Small intestine (tissue), 16 donors: ENCODE measurements at places on chromosomes 6 and 20.

DNA sequence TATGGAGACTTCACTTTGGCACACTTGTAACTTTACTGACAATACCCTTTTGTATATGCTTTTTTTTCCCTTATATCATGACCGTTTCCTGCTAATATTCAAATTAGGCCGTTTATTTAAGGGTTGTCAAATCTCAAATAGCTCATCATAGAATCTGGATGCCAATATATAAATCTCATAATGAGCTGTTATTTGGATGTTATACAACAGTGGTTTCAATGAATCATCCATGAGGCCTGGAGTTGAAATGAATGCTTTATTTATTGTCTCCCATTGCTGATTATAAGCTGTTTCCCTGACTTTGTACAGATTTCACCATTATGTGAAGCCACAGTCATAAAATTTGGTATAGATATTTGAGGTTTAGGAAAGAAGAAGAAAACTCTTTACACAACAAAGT is 256.1 kb downstream of the PLCB1 start:
- H3K36me3 ChIP-seq, result no peaks in the 10 kb centered on the region
- no peak overlapping the region for H3K27ac ChIP-seq
- no peaks in the 10 kb centered on the region for H3K4me1 ChIP-seq
- H3K4me3 ChIP-seq, result no peak overlapping the region

GRCh38 chr20:33019465-33020277 is 11.8 kb upstream of the BPIFB6 start:
- no peak overlapping the region for H3K4me3 ChIP-seq
- no peaks in the 10 kb centered on the region for H3K27me3 ChIP-seq
- no peak for DNase-seq
- H3K4me1 ChIP-seq, result no peaks in the 10 kb centered on the region
- no peak overlapping the region for H3K27ac ChIP-seq

DNA sequence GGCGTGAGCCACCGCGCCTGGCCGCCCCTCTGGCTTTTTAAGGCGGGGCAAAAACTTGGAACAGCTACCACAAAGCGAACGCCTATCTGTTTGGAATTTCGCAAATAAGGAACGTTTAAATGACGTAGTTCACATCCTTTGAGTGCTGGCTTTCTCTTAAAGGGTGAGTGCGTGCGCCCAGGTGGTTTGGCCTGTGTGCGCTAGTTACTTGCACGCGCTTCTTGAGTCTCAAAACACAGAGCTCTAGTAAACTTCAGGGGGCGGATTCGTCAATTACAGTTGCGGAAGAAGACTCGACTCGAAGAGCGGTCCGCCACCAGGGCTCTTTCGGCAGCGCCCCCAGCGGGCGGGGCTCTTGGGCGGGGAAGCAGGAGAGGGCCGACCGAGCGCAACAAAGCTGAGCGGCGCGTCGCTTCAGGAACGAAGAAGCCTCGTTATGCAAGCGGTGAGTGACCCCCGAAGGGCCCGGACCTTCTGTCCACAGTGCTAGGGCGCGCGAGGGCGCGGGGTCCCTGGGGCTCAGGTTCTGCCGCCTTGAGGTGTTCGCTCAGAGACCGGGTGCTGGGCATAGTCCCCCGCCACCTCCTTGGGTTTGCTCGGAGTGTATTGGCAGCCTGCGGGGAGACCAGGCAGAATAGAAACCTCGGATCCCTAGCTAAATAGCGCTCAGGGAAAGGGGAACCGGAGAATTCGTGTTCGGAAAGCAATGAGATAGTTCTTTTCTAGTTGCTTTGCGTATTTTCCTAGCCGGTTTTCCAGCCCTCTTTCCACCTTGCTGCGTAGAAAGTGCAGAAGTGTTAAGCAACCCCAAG is at the start of gene SYCP2L:
TSS of gene SYCP2L (plus strand) at position 362 of the 812 bp plus-strand sequence. CDS start at position 437, 75 bp downstream.
- H3K4me1 ChIP-seq, result peaks cover under 1% of the 10 kb centered on the region
- DNase-seq, result no peak
- H3K27ac ChIP-seq, result no peak within 1 kb of the TSS

DNA sequence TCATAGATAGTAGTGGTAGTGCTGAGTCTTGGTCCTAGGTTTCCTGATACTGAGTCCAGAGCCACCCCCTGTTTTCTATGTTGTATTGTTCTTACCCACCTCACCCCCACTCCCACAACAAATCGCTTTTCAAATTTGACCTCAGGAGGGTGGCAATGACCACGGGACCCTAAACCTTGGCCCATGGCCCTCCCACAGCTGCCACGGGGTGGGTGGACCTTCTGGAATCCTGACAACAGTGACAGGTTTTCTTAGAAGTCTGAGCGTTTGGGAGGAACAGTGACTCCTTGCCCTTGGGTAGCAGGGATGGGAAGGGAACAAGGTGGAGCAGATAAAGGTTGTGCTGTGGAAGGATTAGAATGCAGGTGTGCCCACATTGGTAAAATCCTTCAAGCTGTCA is 36.9 kb downstream of the TGM3 start:
- no peak for DNase-seq
- peaks cover 4% of the 10 kb centered on the region for H3K27me3 ChIP-seq
- no peaks in the 10 kb centered on the region for H3K36me3 ChIP-seq
- H3K4me1 ChIP-seq, result peaks cover 3% of the 10 kb centered on the region
- no peak overlapping the region for H3K4me3 ChIP-seq

GRCh38 chr6:7684076-7684475 is 41.8 kb upstream of the BMP6 start:
- no peaks in the 10 kb centered on the region for H3K27me3 ChIP-seq
- DNase-seq, result no peak
- H3K4me3 ChIP-seq, result no peak overlapping the region
- H3K27ac ChIP-seq, result no peak overlapping the region
- H3K4me1 ChIP-seq, result no peaks in the 10 kb centered on the region

GRCh38 chr6:45772886-45773495 is 242.7 kb downstream of the CLIC5 start:
- no peak overlapping the region for H3K27ac ChIP-seq
- no peaks in the 10 kb centered on the region for H3K27me3 ChIP-seq
- no peak for DNase-seq
- no peak overlapping the region for H3K4me3 ChIP-seq
- no peaks in the 10 kb centered on the region for H3K36me3 ChIP-seq

DNA sequence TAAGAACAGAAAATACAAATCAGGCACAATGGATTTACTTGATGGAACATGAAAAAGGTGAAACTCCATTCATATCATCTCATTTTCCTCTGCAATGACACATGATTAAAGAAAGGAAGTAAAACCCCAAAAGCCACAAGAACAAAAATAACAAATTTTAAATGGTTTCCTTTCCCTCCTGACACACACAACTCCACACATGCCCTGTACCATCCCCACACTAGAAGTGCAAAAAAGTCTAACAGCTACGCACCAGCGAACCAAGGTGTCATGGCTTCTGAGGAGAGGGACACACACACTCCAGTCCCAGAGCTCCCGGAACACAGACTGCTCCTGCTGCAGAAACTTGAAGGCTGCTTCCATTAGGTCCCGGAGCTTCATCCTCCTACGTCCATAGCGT is 25.3 kb downstream of the MDN1 start:
- peaks cover 28% of the 10 kb centered on the region for H3K36me3 ChIP-seq
- H3K27me3 ChIP-seq, result no peaks in the 10 kb centered on the region
- no peak overlapping the region for H3K4me3 ChIP-seq
- H3K27ac ChIP-seq, result no peak overlapping the region
